ENCODE measurements at places on chromosomes 12 and 14. TPM values are rescaled to one million over a fixed set of nuclear protein-coding genes. Genes with fewer than 3 reads are reported as not detected.

GRCh38 chr14:100078216-100078803 lies 13.1 kb downstream of the EVL start:
- H3K27me3 ChIP-seq, result no peaks in the 10 kb centered on the region
- no peaks in the 10 kb centered on the region for H3K4me1 ChIP-seq
- no peak overlapping the region for H3K27ac ChIP-seq
- H3K36me3 ChIP-seq, result no peaks in the 10 kb centered on the region
- DNase-seq, result no peak
- H3K4me3 ChIP-seq, result no peak overlapping the region

DNA sequence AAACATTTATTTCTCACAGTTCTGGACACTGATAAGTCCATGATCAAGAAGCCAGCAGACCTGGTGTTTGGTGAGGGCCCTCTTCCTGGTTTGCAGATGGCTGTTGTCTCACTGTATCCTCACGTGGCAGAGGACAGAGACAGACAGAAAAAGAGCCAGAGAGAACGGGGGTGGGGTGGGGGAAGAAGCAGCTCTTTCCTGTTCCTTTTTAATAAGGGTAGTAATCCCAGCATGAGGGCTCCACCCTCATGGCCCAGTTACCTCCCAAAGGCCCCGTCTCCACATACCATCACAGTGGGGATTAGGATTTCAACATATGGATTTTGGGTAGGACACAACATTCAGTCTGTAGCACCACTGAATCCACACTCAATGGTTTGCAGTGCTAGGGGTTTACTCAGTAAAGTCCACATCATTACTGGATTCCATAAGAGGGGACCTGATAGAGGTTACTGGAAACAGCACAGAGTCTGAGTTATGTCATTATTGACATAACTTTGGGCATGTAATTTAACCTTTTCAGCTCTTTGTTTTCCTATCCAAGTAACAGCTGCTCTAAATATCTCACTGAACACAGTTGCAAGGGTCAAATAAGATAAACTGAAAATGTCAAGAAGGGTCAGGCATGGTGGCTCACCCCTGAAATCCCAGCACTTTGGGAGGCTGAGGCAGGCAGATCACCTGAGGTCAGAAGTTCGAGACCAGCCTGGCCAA lies 53.2 kb downstream of the RPAP3 start:
- no peak overlapping the region for H3K4me3 ChIP-seq
- no peaks in the 10 kb centered on the region for H3K36me3 ChIP-seq
- DNase-seq, result no peak

Gene CCDC177
- not detected for total RNA-seq

Gene ALG10
- total RNA-seq, result 6.5 TPM
